ENCODE measurements at places on chromosomes 7 and 10. TPM values are rescaled to one million over a fixed set of nuclear protein-coding genes. Genes with fewer than 3 reads are reported as not detected.

- no peak for DNase-seq
Observed at GRCh38 chr10:59393349-59393748, 31.0 kb upstream of the FAM13C start.

HOXA5 gene
- 0.81 TPM for total RNA-seq

- DNase-seq = no peak
Observed at GRCh38 chr7:75532639-75533038, 40.5 kb downstream of the SPDYE5 start.

- no peak for DNase-seq
Observed at GRCh38 chr10:23157691-23158369, 34.3 kb upstream of the PTF1A start.

DNA sequence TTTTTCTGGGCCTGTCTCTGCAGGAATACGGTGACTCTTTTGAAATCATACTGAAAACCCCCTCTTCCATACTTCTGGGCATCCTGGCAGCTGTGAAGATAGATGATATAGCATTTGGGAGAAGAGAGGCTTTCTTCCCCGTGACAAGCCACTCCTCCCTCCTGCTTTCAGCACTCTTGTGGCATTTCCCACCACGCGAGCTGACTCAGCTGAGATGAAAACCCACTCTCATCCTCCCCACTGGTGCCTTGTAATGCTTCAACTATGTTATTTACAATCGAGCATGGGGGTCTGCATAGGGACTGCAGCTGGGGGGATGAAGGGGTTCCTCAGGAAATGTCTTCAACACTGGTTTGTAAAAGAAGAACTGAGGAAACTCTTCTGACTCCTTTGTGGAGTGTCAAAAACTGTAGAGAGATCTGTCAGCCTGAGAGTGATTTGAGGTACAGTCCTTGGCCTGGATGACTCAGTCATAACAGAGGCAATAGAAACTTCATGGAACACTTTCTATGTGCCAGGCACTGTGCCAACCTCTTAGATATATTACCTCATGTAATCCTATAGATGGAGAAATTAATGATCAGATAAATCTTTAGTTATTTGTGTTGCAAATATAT is 1.7 kb upstream of the TBATA start:
- DNase-seq = no peak

CDHR1 gene
- 0.66 TPM for total RNA-seq

DNA sequence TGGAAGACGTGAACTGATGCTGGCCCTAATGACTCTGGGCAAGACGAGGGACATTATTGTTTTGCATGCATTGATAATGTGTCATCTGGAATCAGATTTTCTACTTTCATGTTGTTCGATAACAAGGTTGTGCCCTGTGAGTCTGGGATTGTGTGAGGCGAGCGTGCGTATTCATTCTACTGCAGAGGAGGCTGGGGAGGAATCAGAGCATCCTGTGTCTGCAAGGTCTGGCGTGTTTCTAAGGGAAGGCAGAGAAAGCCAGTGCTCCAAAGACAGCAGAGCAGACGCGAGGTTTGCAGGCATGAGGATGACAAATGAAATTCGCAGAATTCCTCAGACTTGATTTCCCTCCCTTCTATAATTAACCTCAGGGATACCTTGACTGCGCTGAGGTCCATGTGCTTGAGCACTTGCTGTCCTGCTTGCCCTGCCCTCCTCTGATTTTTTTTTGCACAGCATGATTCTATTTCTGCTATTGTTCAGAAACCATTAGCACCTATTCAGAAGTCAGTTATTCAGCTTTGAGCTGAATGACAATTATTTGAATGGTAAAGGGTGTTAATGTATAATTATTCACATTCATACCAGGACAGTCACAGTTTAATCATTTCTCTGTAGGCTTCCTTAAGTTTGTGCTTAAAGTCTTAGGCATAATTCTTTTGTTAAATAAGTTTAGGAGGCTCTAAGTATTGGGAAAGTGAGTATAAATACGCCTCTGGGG is 233.6 kb downstream of the EBF3 start:
- no peak for DNase-seq

GPR37 gene
- 3.7 TPM for total RNA-seq

TRIM74 gene
- 2.7 TPM for total RNA-seq

DNA sequence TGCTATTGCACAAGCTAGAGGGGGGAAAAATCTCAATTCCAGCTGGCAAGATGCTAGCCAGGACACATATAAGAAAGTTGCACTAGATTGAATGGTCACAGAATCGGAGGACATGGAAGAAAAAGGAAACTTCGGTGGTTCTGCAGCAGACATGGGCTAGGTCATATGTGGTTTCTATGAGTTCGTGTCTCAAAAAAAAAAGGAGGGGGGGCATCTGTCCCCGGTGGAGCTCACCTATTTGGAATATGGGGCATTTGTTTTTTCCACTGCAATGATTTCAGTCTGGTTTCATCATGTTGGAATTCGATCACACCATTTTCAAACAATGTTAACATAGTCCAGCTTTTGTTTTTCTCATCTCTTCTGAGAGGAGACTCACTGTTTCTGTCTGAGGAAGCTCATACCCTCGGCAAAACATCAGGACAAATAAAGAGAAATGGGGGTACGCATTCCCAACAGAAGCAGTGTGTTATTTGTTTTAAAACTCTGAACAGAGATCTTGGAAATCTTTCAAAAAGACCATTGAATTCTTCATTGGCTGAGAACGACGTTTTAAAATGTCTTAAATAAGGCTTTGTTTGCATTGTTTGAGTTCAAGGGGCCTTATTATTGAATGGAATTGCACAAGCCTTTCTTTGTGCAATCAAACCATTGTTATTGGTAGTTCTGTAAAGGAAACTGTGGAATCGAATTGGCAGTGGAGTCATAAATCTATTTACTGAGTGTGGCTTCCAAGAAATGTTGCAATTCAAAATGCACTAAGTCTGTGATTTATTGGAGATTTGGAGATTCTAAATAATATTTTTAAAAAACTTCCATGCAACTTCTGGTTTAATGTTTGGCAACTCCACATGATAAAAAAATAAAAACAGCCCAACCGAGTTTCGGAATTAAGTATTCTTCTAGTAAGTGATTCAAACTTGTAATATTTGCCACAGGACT is 173.2 kb downstream of the RTKN2 start:
- no peak for DNase-seq

GRCh38 chr7:29488203-29488970 is 75.2 kb upstream of the PRR15 start:
- no peak for DNase-seq

MRC1 gene
- total RNA-seq = 31.0 TPM

- DNase-seq = no peak
Observed at GRCh38 chr7:147363101-147363500, 1227.5 kb upstream of the C7orf33 start.

GRCh38 chr10:12925845-12926244 is 75.7 kb downstream of the CCDC3 start:
- no peak for DNase-seq

- peak; percentile 88 for DNase-seq
Observed at GRCh38 chr7:873367-874002, 2.9 kb upstream of the GET4 start.

FFAR4 gene
- total RNA-seq = 6.1 TPM

GRCh38 chr10:109259293-109259692 is 664.0 kb downstream of the XPNPEP1 start:
- no peak for DNase-seq

CPA2 gene
- total RNA-seq = 3.3 TPM

GRCh38 chr10:84317174-84317573 is 11.2 kb upstream of the CCSER2 start:
- DNase-seq = no peak

TLX1 gene
- total RNA-seq = not detected

BTAF1 gene
- total RNA-seq = 24.2 TPM

GRCh38 chr7:75040512-75040911 is 33.1 kb downstream of the RCC1L start:
- DNase-seq = no peak

GRCh38 chr7:3551536-3551935 is 250.5 kb downstream of the SDK1 start:
- DNase-seq = no peak

CCDC126 gene
- total RNA-seq = 11.5 TPM

- DNase-seq = no peak
Observed at GRCh38 chr10:73287441-73287840, 35.0 kb upstream of the MRPS16 start.

DNA sequence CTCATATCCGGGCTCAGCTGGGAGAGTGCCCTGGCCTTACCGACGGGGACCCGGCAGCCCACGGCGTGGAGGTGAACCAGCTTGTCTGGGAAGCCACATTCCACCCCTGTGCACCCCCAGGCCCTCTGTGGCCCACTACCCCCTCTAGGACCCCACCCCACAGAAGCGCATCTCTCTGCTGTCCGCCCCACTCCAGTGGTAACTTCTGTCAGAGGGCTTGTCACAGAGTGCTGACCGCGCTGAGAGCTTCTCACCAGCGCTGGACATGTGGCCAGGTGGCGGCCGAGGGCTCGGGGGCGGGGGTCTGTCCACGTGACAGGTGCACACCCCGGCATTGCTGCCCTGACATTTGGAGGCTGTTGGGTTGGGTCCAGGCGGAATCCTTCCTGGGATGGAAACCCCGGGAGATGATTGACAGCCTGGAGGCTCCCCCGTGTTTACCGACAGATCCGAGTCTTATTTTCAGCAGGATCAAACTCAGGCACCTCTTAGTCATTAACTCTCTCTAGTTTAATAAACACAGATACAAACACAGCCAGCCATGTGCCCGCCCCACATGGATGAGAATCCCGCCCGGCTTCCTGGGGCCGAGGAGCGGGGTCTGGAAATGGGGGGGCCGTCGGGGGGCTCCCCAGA is 5.1 kb downstream of the ELFN1 start:
- no peak for DNase-seq

- DNase-seq = no peak
Observed at GRCh38 chr7:130113887-130114286, 43.6 kb downstream of the KLHDC10 start.

DNA sequence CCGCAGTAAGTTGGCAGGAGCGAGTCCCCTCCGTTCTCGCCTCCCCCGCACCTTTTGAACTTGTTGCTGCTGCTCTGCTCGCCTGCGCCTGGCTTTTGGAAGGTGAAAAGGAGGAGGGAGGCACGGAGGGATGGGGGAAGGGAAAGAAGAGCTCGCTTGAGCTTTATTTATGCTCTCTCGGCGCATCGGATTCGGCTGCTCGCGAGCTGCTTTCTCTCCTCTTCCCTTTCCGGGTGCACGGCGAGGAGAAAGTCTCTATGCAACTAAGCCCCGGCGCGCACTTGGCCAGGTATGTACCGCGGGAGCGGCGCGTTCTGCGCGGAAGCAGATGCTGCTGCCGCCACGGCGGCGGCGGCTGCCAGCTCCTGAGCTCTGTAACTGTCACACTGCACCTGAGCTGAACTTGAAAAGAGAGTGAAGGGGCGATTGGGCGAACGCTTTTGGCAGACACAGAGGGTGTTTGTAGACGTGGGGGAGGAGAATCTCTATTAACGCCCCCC is 551 bp downstream of the KCND2 start:
- peak; percentile 56 for DNase-seq

LIPK gene
- total RNA-seq = not detected

- no peak for DNase-seq
Observed at GRCh38 chr7:144255471-144255897, 9.1 kb downstream of the OR2A7 start.

HPS6 gene
- total RNA-seq = 22.8 TPM

DNA sequence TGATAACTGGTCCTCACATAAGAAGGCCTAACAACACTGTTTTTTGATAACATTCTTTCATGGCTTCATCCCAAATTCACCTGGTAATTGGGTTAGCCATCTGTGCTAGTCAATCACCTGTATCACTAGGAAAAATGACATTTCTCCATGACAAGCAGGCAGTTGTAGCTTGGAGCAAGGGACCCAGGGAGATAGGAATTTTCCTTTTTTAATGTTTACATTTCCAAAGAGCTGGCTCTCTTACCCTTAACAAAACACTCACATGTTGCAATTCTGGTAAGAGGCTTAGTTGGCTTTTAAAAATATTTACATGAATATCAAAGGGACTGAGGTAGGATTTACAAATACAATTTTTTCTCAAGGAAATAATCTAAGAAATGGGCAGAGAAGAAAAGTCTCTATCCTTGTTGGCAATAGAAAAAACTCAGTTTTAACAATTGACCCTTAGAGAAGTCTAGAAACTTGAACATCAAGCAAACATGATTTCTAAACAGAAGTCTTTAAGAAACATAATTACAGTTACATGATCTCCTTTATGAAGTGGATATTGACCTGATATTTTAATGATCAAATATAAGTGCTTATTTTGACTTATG is 16.1 kb upstream of the AKR1C1 start:
- no peak for DNase-seq

- no peak for DNase-seq
Observed at GRCh38 chr10:101146392-101147251, 15.5 kb downstream of the TLX1 start.

BAG3 gene
- total RNA-seq = 65.9 TPM

DNA sequence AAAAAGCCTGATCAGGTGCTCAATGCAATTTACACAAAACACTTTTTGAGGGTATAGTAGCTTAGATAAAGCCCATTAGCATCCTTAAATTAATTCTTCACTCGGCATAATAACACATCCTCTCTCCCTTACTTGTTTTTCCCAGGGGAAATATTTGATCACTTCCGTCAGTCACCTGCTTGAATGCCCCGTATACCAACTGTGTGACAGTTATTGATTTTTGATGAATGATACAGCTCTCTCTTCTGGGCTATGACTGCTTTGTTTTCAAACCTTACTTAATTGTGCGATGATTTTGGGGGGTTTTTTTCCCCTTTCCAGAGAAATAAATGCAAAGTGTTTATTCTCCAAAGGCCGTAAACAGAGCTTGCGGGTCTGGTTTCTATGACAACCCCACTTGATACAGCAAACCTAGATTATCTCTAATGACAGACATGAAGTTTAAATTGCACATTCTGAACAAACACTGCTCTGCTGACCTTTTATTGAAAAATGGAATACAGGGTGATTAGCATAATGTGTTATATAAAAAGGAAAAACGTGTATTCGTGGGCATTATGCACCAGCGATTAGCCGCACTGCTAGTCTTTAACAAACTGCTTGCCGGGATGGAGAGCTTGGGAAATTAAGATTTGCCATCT is 78.4 kb upstream of the NANOS1 start:
- no peak for DNase-seq

GRCh38 chr10:46318799-46319198 is 32.0 kb downstream of the ANTXRL start:
- no peak for DNase-seq

- no peak for DNase-seq
Observed at GRCh38 chr7:154684666-154685563, 318.0 kb downstream of the PAXIP1 start.

GRCh38 chr7:55502858-55503440 is 69.4 kb downstream of the VOPP1 start:
- DNase-seq = no peak

Data from mucosa of gallbladder (tissue), 1 donor.